ENCODE measurements at places on chromosomes 12 and 14.

DNA sequence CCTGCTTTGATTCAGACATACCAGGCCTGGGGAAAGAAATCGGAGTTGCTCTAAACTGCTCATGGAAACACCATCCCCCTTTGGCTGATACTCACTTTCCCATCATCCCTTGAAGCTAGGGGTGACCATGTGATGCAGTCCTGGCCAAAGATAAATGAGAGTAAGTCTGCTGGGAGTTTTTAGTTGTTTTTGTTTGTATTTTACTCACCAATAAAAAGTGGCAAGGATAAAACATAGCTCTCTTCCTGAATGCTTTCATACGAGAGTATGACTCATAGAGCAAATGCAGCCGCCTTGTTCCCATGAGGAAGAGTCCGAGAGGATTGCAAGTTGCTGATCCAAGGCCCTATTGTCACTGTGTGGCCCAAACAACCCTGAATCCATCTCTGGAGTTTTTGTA is 126.4 kb upstream of the TMEM132C start:
- no peak for DNase-seq

- DNase-seq, result no peak
Observed at GRCh38 chr12:107533218-107533617, 152.4 kb upstream of the PWP1 start.

GRCh38 chr12:112096070-112096469 is 12.5 kb downstream of the NAA25 start:
- no peak for DNase-seq

DNA sequence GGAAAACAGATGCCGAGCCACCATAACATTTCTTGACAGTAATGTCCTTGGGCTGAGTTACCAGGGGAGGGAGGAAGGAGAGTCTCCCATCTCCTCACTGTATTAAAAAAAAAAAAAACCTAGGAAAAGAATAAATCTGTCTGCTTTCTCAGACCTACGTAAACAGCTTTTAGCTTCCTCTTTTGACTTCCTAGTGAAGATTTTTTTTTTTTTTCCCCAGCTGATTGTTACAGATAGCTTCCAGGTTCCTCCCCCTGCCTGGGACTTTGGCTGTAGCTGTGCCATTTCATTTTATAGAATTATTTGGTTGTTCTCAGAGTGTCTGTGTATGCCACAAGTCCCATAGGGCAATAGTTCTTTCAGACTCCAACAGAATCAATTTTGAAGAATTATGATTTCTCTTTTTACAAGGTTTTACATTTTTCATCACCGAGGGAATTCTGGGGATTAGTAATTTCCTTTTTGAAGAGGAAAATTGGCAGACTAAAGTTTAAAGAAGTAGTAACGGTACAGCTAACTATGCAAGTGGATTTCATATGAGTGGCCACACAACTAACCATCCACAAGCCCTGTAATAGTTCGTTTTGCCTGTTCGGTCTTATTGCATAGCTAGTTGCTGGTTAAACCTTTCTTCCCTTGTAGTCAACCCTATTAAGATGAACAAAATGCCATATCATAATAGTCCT is 23.1 kb upstream of the GNS start:
- DNase-seq, result no peak

GRCh38 chr14:61805451-61805850 is 43.2 kb downstream of the SNAPC1 start:
- no peak for DNase-seq

Data from T-helper 22 cell (primary cell).